ENCODE measurements at places on chromosomes 13 and 19.

GRCh38 chr13:91196958-91197357, 150.5 kb upstream of the MIR17HG start:
- no peak for DNase-seq

DNA sequence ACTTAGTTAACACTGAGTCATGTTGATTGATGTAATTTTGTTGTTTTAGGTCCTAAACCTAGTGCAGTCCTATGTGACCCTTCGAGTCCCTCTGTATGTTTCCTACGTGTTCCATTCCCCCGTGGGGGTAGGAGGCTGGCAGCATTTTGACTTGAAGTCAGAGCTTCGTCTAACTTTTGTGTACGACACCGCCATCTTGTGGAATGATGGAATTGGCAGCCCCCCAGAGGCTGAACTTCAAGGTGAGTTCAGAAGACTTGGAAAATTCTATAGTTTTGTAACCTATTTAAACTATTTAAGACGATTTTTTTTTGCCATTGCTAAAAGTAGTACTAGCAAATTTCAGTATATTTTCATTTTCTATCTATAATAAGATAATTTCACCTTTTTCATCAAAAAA, 117.9 kb downstream of the STOML3 start:
- DNase-seq = no peak

DNA sequence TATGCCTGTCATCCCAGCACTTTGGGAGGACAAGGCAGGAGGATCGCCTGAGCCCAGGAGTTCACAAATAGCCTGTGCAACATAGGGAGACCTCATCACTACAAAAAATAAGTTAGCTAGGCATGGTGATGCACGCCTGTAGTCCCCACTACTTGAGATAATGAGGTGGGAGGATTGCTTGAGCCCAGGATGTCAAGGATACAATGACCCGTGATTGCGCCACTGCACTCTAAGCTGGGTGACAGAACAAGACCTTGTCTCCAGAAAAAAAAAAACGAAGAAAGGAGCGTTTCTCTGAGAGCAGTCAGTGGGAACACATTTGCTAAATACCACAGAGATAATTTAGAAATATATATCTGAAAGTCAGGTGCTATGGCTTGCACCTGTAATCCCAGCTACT, 11.9 kb downstream of the CDADC1 start:
- no peak for DNase-seq

DNA sequence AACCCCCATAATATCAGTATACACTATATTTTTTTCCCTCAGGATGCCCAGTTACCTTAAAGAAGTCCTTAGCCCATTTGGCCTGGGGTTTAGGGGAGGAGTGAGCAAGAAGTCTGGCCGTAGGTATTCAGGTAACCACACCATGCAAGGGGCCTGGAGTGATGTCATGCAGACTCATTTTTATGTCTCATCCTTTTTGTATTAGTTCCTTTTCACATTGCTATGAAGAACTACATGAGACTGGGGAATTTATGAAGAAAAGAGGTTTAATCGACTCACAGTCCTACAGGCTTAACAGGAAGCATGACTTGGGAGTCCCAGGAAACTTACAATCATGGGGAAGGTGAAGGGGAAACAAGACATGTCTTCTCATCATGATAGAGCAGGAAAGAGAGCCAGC, 12.2 kb downstream of the TPP2 start:
- no peak for DNase-seq

GRCh38 chr19:18203863-18204393, at the start of gene RAB3A:
Gene RAB3A (minus strand): TSS chr19:18204042. CDS start chr19:18202740, 1,302 bp downstream.
- peak; percentile 100 for DNase-seq

GRCh38 chr13:36337938-36338641, 8.1 kb downstream of the SPART start:
- no peak for DNase-seq

DNA sequence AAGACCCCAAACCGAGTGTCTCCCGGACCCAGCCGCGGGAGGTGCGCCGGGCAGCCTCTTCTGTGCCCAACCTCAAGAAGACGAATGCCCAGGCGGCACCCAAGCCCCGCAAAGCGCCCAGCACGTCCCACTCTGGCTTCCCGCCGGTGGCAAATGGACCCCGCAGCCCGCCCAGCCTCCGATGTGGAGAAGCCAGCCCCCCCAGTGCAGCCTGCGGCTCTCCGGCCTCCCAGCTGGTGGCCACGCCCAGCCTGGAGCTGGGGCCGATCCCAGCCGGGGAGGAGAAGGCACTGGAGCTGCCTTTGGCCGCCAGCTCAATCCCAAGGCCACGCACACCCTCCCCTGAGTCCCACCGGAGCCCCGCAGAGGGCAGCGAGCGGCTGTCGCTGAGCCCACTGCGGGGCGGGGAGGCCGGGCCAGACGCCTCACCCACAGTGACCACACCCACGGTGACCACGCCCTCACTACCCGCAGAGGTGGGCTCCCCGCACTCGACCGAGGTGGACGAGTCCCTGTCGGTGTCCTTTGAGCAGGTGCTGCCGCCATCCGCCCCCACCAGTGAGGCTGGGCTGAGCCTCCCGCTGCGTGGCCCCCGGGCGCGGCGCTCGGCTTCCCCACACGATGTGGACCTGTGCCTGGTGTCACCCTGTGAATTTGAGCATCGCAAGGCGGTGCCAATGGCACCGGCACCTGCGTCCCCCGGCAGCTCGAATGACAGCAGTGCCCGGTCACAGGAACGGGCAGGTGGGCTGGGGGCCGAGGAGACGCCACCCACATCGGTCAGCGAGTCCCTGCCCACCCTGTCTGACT, 7.9 kb downstream of the MAP1S start:
- no peak for DNase-seq

GRCh38 chr13:33174491-33174890, 111.1 kb downstream of the STARD13 start:
- no peak for DNase-seq

- no peak for DNase-seq
Observed at GRCh38 chr13:66468656-66469055, 761.5 kb downstream of the PCDH9 start.

GRCh38 chr19:55345101-55345817, 5.6 kb downstream of the KMT5C start:
- no peak for DNase-seq

GRCh38 chr19:45542234-45542668, 35.0 kb downstream of the VASP start:
- DNase-seq = no peak

GRCh38 chr19:41083516-41083915, 4.7 kb upstream of the CYP2A13 start:
- DNase-seq = no peak

DNA sequence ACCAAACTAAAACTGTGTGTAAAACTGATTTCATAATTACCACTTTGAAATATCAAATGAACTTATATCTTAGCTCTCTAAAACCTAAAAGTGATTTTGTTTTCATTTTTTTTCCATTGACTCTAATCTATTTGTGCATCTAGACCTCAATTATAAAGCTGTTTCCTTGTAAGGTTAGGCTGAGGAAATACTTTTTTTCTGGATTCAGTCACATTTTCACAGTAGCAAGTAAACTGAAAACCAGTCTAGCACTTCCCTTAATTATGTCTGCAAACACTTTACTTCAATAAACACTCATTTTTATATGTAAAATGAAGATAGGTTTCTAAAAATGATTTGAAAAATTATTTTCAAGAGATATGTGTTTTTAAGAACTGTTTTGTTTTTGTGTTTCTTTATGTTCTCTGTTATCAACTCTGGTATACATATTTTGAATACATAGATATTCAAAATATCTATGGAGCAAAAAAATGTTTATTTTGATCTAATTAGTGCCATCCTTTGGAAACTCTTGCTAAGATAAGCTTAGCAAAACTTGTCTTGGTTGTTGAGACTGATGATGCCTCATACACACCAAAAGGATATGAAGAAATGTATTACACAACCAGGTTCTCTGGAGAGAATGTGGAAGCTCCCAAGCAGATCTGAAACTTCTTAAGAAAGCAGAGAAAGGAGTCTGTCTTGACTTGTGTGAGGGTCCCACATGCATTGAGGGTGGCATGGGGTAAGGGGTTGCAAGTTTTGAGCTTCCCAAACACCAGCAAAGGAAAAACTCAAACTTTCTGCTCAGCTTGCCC, 1887.4 kb downstream of the PCDH9 start:
- no peak for DNase-seq

DNA sequence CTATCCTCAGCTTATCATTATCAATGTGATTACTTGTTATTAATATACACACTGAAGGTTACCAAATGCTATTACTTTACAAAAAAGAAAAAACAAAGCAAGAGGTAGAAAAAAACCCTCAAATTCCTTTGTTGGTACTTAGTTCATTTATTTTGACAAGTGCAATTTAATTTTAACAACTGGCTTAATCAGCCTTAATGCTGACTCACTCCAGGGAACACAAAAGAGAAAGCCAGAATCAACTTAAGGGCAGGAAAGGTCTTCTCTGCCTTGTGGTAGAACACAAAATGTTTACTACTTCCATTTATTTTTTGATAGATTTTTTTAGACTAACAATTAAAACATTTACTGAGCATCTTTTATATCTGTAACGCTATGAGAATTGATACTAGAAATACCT, 417.1 kb downstream of the PCDH17 start:
- DNase-seq = no peak

DNA sequence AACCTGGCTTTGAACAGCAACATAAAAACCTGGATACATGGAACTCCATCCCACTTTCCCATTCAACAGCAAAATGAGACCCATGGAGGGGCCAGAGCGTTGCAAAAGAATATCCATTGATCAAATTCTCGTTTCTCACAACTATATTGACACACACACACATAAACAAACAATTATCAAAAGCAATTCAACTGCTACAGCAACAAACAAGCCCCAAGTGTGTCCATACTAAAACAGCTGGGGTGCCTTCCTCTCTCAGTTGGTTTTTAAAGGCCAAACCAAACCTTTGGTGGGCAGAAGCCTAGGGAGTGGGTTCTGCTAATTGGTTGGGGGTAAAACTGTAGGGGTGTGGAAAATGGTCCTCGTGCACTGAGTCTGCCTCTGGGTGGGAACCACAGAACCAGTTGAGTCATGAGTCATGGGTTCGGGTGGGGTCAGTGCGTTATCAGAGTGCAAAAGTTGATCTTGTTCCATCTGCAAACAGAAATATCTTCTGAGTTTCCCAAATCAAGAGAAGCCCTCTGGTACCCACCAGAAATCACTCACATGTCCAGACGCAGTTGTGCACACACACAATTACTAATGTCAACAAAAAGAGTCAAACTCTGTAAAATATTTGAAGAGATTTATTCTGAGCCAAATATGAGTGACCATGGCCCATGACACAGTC, 18.5 kb downstream of the GPR42 start:
- no peak for DNase-seq

GRCh38 chr19:45498411-45499195, at the start of gene PPM1N:
Gene PPM1N (plus strand): TSS chr19:45498443. CDS start chr19:45498473, 30 bp downstream.
- DNase-seq = no peak

- DNase-seq = no peak
Observed at GRCh38 chr19:17836530-17836929, 11.3 kb downstream of the JAK3 start.

DNA sequence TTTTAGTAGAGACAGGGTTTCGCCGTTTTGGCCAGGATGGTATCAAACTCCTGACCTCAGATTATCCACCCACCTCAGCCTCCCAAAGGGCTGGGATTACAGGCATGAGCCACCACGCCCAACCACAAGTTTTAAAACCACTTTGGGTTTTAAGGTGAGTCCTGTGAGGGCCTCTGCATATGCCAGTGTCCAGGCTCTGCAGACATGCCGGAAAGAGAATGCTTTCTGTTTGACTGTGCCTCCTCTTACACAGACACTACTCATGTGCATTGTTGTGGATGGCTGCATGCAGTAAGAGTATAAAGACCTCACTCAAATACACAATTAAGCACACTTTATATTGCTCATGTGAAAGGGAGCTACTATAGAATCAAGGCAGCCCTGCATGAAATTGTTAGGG, 20.8 kb upstream of the SLC25A30 start:
- DNase-seq = no peak

DNA sequence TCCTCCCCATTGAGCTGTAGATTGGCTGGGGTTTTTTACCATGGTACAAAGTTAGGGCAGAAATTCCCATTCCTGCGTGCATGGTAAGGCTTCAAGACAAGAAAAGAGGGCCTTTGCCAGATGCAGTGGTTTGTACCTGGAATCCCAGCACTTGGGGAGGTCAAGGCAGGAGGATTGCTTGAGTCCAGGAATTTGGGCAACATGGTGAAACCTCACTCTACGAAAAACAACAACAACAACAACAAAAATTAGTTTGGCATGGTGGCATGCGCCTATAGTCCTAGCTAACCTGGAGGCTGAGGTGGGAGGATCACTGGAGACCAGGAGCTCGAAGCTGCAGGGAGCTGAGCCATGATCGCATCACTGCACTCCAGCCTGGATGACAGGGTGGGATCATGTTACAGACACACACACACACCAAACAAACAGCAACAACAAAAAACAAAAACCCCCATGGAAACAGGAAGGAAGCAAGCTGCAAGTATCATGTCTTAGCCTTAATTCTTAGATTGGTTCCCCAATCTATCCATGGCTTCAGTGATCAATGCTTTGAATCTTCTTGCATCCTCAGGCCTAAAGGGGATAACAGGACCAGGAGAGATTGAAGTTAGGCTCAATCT, 5.5 kb upstream of the WTIP start:
- no peak for DNase-seq

- DNase-seq = no peak
Observed at GRCh38 chr13:46598140-46598819, 45.3 kb downstream of the LRCH1 start.

DNA sequence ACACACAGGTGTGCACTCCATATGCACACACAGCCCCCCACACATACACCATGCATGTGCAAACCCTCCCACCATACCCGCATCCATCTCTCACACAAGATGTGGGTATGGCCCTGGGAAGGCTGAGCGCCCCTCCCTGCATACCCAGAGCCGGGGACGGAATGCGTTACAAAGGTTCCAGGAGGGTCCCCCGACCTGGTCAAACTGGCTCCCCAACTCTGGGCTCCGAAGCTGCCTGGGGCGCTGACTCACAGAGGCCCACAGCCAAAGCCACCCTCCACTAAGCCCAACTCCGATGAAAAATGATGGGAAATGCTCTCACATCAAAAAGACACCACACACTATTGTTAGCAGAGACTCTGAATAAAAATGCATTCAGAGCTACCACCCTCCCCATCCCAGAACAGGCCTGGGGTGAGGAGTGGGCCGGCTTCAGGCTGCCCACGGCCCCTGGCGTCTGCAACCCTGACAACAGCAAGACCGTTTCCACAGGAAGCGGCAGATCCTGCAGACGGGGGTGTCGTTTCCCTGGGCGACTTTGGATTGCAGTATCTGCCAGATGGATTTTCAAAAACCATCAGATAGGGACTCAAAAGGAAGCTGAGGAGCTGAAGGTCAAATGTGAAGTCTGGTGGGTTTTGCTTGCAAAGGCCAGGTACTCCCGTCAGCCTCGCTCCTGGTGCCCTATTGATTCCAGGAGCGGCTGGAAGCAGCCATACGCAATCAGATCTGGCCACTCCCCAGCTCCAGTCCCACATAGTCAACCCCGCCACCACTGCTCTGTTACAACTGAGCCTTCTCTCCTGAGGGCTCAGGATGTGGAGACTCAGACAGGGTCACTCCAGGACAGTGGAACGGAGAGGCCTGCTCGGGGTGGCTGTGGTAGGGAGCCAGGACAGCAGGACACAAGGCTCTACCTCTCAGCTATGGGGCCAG, 14.3 kb downstream of the PEPD start:
- no peak for DNase-seq

- DNase-seq = no peak
Observed at GRCh38 chr13:57629391-57629804, 2.1 kb upstream of the PCDH17 start.
